ENCODE measurements at places on chromosomes 2 and 18.
A peak's percentile ranks its signal among the peaks of the same experiment; 100 is the strongest.

DNA sequence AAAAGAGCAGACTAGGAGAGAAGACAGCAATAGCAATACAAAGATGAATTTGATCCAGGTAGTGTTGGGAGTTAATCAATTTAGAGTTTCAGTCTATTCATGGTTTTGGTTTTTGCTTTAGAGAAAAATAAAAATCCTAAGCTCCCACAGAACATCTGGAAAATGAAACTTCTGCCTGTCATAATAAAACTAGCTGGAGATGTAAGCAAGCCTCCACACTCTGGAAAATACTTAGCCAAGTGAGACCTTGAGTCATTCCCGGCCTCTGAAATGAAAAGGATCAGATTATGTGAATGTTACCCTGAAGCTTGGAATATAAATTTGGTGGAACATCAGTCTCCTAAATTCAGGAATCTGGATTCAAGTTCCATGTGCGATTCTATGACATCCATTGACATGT is 485.6 kb upstream of the SPRED2 start:
- DNase-seq: no peak

DNA sequence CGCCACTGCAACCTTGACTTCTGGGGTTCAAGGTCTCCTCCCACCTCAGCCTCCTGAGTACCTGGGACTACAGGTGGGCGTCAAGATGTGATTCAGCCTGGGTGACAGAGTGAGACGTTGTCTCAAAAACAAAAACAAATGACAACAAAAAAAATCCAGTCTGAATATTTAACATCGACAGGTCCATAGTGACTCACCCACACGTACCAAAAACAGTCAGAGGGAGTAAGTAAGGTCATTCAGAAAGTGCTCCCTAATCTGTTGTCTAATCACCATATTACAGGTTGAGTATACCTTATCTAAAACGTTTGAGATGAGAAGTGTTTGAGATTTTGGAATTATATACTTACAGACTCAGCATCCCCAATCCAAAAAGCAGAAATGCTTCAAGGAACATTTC is 24.4 kb downstream of the SAP130 start:
- no peak for DNase-seq

DNA sequence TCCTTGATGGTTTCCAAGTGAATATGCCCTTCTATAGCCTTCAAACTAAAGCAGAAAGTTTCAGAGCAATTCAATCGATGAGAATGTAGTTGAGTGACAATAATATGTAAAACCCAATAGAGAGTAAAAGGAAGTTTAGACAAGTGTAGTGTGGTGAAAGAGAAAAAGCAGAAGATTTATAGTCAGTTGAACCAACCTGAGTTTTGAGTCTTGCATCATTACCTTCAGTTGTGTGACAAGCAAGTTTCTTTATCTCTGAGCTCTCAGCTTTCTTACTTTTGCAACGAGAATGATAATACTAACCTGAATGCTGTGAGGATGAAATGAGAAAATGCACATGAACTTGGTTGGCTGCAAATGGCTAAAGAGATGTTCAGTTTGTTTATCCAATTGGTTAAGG is 40.6 kb upstream of the TMEM247 start:
- peak; percentile 54 for DNase-seq

GRCh38 chr2:54486766-54487165 is 30.6 kb downstream of the SPTBN1 start:
- DNase-seq: no peak

- DNase-seq: no peak
These were observed 1399.1 kb upstream of the PIK3C3 start for GRCh38 chr18:40555914-40556313.

DNA sequence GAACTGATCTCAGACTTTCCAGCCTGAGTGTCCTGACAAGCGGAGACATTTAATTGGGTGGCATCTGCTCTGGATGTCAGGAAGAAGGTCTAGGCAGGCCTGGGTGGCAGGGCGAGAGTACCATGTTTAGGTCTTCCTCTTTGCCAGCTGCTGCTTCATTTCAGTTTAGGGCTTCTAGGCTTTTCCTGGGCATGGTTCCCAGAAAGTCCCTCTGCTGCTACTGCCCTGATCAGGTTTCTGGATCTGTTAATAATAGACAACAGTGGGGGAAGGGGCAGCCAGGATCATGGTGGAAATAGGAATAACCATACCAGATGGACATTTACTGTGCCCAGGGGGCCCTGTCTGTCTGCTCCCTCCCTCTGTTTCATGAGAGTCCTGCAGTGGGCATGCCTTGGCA is 2.3 kb upstream of the PLCD4 start:
- no peak for DNase-seq

GRCh38 chr18:9658087-9658641 is 43.8 kb upstream of the PPP4R1 start:
- DNase-seq: no peak

GRCh38 chr2:180621941-180622918 is 358.2 kb upstream of the UBE2E3 start:
- no peak for DNase-seq

GRCh38 chr2:99883358-99883757 is 259.0 kb downstream of the AFF3 start:
- DNase-seq: no peak

DNA sequence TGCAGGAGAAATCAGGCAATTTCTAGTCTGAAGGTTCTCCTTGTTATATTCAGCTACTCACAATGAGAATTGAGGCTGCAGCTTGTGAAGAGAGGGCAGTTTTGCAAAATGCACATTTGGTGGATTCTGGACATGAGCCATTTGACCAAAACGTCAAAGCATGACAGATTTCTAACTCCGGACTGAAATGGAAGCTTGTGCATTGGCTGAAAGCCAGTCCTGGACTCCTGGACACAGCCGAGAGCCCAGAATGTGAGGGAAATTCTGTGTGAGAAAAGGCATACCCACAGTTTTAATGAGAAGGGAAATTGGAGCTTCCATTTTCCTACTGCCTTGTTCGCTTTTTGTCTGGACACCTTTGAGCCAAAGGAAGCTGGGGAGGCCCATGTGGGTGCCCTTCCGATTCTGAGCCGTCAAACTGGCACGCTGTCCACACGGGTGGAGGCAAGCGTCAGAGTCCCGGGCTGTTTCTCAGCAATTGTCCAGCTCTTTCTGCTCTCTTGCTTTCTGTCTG is 23.7 kb upstream of the ROCK2 start:
- no peak for DNase-seq

DNA sequence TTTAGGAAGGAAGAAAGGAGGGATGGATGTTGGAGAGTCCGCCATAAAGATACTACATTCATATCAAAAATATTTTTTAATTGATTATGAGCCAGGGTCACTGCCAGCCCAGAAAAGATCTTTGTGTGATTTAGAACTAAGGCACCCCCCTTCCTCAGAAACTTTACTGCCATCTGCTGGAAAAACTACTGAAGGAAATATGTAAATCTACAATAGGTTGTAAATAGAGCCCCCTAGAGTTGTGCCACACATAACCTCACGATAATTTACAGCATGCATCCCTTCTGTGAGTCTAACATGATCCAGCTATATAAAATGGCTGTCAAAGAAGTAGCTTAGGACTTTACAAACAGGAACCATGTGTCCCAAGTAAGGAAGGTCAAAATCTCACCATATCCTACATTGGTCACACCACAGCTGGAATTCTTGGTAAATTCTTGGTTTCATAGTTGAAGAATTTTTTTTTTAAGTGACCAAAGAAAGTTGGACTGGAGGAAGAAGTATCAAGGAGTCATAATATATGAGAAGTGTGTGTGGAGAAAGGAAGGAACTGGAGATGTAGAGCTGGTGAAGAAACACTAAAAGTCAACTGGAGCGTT is 152.5 kb downstream of the CYP26B1 start:
- peak; percentile 50 for DNase-seq

GRCh38 chr2:183019718-183020442 is 18.4 kb downstream of the NCKAP1 start:
- DNase-seq: no peak

- no peak for DNase-seq
These were observed 250.5 kb downstream of the TFCP2L1 start for GRCh38 chr2:121034551-121034950.

GRCh38 chr18:12099160-12099559 is 5.5 kb downstream of the ANKRD62 start:
- no peak for DNase-seq

- no peak for DNase-seq
These were observed 307.3 kb downstream of the NBAS start for GRCh38 chr2:15253835-15254286.

DNA sequence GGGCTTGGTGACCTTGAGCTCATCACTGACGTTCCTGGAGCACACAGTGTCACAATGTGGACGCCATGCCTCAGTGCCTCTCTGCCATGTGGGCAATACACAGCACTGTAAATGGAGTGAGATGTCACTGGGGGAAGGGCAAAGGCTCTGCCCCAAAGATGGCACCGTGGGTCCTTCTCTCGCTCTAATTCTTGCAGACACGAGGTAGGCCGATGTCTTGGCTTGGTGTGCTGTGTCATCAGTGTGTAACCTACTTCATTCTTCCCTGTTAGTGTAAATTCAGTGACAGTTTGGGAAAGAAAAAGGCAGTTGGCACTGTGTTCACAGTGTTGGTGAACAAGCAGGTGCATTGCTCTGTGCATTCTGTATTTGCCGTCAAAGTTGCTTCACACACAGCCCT is 309.3 kb upstream of the MYT1L start:
- DNase-seq: no peak

DNA sequence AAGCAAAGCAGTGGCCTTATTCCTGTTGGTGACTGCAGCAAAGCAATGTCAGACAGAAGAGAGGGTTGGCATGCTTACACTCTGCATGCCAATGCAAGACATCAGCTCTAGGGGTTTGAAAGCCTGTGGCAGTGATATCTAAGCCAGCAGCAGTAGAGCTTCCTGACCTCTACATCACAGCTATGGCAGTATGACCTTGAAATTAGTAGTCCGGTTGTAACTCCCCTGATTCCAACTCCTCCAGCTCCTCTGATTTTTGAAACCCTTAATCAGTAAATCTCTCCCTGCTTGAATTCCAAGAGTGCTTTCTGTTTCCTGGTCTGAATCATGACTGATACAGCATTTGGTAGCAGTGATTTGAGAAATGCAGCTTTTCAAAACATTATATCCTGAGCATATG is 60.0 kb upstream of the LRP1B start:
- DNase-seq: no peak

DNA sequence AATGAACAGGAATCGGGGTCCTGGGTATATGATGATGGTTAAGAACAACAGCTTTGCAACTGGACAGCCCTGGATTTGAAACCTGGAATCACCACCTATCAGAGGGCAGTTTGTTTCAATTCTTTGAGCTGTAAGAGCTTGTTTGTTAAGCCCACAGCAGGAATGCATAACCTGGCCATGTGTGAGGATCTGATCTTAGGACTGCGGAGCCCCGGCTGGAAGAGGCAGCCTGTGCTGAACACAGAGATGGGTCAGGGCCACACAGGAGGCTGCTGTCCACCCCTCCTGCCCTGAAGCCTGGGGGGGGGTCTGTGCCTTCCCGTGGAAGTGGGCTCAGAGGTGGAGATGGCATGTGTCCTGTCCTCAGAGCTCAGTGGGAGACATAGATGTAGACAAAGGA is 24.3 kb downstream of the TPO start:
- no peak for DNase-seq

- DNase-seq: no peak
These were observed 5.7 kb downstream of the MPHOSPH10 start for GRCh38 chr2:71136174-71136573.

GRCh38 chr2:824954-825353 is 125.7 kb upstream of the SNTG2 start:
- DNase-seq: no peak

DNA sequence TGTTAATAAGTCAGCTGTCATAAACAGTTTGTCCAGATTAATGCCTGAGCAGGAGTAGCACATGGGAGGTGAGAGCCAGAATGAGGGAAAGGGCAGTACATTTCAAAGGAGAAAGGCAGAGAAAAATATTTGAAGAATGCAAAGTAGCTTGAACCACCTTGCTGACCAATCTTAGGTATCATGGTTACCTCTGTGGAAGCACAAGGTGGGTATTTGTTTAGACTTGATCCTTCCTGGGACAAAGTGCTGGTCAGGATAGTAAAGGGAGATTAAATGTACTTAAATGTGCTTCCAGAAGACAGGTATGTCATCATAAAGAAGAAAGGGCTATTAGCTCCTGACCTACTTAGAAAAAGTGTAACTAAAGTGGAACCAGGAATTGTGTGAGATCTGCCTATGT is 105.0 kb downstream of the LRRTM1 start:
- DNase-seq: no peak

DNA sequence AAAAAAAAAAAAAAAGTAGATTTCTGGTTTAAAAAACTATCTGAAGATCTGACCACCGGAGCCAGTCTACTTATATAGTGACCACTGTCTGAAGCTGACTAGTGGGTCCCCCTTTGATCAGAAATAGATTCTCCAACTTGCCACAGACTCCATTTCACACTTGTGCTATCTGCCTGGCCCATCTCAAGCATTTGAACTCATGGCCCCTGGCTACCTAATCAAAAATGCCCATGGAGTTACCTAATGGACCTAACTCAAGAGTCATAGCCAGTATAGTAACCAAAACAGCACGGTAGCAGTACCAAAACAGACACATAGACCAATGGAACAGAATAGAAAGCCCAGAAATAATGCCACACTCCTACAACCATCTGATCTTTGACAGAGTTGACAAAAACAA is 17.0 kb upstream of the ATL2 start:
- DNase-seq: no peak

- peak; percentile 49 for DNase-seq
These were observed 42.7 kb downstream of the UBE2F start for GRCh38 chr2:238009563-238009962.

GRCh38 chr2:105328281-105329196 is 996 bp downstream of the TGFBRAP1 start:
- DNase-seq: no peak

- DNase-seq: peak; percentile 68
These were observed 37.9 kb downstream of the PMS1 start for GRCh38 chr2:189821953-189822748.

DNA sequence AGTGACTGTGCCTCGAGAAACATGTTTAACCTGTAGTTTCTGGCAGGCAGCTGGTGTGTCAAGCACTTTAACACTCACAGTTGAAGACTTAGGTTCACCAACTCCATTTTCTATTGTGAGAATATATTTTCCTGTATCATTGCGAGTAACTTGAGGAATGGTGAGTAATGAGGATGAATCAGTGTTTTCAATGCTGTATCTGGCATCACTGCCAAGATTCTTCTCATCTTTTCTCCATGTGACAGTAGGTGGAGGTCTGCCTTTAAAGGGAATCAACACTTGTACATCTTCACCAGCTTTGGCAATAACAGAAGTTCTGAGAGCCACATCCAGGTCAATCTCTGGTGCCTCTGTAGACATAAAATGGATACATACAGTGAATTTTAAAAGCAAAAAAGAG is 72.8 kb downstream of the PLEKHA3 start:
- no peak for DNase-seq

DNA sequence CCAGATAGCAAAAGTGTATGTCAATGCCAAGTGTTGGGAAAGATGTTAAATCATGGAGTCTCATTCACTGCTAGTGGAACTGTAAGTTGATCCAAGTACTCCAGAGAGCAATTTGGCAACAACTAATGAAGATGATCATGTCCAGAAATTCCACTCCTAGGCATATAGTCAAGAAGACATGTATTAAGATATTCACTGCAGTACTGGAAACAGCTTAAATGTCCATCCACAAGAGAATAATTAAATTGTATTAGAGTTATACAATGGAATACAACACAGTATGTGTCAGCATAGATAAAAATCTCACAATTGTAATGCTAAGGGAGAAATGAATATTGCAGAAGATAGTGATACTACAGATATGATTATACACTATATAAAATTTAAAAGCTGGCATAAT is 15.2 kb upstream of the LBH start:
- no peak for DNase-seq

All from MV-4-11 (cell line).